NCI-H2081 (cell line): ENCODE measurements at places on chromosomes 4 and X.
A peak's percentile ranks its signal among the peaks of the same experiment; 100 is the strongest.

GRCh38 chr4:151792995-151793394 is 32.2 kb upstream of the GATB start:
- DNase-seq: no peak

DNA sequence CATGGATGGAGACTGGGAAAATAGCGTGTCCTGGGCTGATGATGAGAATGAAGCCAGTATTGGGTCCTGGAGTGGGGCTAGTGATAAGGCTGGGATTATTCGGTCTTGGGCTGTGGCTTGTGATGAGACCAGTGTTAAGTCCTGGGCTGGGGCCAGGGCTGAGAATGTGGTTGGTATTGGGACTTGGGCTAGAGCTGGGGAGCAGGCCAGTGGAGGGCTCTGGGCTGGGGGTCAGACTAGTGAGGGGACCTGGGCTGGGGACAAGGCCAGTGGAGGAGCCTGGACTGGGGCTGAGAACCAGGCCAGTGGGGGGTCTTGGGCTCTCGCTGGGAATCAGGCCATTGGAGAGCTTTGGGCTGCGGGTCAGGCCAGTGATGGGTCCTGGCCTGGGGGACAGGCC is 6.7 kb downstream of the ARMCX4 start:
- DNase-seq: no peak

DNA sequence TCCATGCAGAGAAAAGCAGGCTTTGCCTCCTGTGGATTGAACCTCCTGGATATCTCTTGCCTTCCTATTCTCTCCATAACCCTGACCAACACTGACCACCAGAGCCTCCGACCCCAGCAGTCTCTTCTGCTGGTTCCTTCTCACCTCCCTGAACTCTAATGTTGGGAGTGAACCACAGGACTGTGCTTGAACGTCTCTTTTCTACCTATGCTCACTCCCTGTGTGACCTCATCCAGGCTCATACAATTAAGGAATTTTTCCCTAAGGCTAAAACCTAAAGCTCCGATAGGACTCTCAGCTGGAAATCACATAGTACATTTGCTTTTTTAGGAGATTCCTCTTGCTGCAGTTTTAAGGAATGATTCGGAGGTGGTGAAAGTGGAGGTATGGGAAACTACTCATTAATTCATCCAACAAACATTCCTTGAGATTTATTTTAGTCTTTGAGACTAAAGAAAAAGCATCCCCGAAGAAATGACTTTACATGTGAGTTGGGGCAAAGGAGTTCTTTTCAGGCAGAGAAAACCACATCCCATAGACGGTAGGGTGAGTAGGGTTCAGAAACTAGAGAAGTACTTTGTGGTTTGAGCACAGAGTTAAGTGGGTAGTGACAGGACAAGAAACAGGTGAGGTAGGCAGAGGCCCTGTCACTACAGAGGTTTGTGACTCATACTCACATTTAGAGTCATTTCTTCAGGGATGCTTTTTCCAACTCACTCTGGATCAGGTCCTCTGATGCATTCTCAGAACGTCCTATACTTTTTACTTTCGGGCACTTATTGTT is 30.8 kb downstream of the NDNF start:
- no peak for DNase-seq

GRCh38 chr4:132605551-132605950 is 543.5 kb upstream of the PCDH10 start:
- DNase-seq: no peak

GRCh38 chr4:53914313-53915016 is 149.9 kb downstream of the CHIC2 start:
- no peak for DNase-seq

GRCh38 chr4:1516261-1516660 is 110.0 kb upstream of the NKX1-1 start:
- no peak for DNase-seq

GRCh38 chrX:109841869-109842579 is 109.0 kb upstream of the ACSL4 start:
- DNase-seq: no peak

GRCh38 chr4:148634476-148634875 is 192.3 kb upstream of the NR3C2 start:
- DNase-seq: no peak

DNA sequence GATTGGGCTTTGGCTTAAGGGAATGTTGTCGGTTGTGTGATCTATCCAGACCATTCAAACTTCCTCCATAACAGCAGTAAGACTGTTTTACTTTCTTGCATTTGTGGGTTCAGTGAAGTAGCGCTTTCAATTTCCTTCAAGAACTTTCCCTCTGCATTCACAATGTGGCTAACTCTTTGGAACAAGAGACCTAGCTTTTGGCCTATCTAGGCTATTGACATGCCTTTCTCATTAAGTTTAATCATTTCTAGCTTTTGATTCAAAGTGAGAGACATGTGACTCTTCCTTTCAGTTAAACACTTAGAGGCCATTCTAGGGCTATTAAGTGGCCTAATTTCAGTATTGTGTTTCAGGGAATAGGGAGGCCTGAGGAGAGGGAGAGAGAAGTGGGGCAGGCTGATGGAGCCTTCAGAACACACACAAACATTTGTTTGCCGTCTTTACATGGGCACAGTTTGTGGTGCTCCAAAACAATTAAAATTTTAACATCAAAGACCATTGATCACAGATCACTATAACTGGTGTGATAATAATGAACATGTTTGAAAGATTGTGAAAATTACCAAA is 34.1 kb downstream of the ADH5 start:
- no peak for DNase-seq

DNA sequence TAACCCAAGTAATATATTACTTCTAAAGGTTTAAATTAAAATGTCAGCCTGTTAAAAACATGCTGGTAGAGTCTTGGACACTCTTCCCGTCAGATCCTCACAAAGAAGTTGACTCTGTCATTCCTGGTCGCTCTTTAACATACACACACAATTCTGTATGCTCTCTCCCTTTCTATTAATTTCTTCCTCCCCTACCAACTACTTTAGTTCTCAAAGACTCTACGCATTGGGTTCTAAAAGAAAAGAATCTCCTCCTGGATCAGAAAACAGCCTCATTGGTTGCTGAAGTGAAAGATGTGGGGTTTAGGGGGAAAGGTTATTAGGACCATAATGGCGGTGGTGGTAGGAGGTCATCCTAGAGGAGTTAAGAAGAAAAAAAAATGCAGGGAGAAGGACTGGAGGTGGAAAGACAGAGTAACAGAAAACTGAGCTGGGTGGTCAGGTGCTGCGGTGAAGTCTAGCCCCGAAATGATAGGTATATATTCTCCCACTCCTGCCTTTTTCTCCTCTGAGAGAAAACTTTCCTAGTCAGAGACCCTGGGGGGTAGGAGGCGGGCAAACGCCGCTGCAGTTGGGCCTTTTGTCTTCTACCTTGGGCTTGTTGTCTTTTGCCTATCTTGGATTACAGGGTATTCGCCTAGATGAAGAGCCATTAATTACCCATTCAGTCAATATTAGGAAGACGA is 5.2 kb upstream of the PITX2 start:
- no peak for DNase-seq

GRCh38 chr4:61211781-61212180 is 11.7 kb downstream of the ADGRL3 start:
- no peak for DNase-seq

GRCh38 chr4:76282941-76283689 is 23.4 kb upstream of the STBD1 start:
- DNase-seq: no peak

DNA sequence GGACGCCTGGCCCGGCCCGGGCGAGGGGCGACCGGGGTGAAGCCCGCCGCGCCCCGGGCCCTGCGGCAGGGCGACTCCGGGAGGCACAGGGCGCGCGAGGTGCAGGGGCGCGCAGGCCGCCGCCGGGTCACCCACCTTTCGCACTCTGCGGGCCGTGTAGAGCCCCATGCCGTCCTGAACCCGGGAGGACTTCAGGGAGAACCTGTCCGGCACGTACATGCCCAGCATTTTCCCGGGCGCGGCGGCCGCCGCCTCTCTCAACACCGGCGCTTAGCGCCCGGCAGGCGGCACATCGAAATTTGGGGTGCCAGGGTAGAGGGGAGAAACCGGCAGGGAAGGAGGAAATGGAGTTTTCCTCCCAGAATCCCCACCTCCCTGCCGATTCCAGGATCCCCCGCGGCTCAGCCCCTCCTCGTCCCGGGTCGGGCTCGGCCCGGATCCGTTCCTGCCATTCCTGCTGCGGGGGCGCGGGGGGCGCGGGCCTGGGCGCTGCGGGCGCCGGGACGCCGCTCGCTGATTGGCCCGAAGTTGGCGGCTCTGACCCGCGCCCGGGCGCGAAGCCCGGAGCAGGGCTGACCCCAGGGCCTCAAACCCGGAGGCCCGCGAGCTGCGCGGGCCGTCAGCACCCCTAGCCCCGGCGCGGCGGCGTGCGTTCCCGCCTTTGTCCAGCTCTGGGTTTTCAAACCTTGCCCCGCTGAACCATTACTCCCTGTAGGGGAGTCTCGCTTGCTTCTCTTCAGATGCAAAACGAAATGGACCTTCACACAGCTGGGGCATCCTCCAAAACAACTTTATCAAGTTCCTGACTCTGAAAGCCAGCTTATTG is at the start of gene PRDM5:
TSS of gene PRDM5 (minus strand) at position 346 of the 826 bp plus-strand sequence. CDS start at position 228, 118 bp downstream.
- DNase-seq: peak; percentile 16

DNA sequence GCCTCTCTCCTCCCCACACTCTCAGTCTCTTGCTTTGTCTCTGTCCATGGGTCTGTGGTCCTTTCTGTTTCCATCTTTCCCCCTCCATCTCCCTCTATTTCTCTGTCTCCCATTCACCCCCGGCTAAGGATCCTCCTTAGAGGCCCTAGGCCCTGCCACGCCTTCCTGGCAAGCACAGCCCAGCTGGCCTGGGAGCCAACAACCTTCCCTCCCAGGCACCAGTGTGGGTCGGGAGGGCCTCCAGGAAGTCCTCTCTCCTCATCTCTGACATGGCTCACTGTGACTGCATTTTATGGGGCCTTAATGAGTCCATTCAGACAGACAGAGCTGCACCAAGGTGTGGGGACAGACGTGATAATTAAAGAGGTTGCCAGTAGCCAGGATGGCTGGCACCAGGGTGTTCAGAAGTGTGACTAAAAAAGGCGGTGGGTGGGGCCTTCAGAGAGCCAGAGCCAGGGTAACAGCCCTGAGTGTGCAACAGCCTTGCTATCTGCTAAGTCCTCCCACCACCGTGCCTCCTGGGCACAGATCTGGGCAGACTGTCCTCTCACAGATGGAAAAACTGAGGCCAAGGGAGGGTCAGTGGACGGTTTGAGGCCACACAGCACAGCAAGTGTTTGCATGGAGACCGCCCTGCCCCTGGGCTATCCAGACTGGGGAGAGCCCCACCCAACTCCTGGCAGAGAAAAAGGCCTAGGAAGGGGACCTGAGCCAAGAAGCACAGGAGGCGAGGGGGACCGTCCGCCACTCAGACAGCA is 31.5 kb downstream of the BLOC1S4 start:
- DNase-seq: peak; percentile 93

DNA sequence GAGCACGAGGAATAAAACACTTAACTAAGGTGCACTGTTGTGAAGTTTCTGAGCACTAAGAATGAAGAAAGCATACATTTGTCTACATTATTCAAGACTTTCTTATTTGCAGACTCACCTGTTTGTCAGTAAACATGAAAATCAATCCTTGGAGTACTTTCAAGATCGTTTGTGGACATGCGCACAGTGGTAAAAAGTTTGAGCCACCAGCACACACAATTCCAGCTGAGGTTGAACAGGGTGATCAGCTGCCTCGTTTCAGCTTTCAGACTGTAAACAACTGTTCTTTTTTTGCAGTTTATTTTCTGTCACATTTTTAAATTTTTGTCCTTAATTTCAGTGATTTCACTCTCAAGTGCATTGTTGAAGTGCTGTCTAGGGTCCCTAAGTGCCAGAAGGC is 143.8 kb upstream of the VCX2 start:
- no peak for DNase-seq

- DNase-seq: no peak
Observed at GRCh38 chr4:1775731-1776500, 17.2 kb upstream of the FGFR3 start.

GRCh38 chrX:48896611-48897011 is 957 bp downstream of the TIMM17B start:
- DNase-seq: no peak

- no peak for DNase-seq
Observed at GRCh38 chr4:114494246-114494803, 104.3 kb upstream of the UGT8 start.

- no peak for DNase-seq
Observed at GRCh38 chr4:79687006-79687405, 279.0 kb upstream of the GK2 start.

- no peak for DNase-seq
Observed at GRCh38 chrX:154064637-154065435, 32.7 kb downstream of the MECP2 start.

DNA sequence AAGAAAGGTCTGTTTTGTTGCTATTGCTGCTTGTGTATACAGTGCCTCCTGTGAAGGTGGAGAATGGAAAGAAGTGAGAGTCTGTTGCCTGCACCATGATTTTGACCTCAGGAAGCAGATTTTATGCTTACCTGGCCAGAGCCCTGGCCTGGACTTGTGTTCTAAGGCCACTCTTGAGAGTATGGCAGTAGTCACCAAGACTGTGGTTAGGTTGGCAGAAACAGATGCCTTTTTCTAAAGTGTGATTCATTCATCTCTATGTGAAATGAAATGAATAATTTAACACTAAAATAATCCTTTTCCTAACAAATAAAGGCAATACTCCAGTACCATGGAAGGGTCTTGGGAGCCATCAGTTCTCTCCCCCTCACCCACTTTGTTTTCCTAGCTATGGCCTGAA is 161.8 kb downstream of the DCLK2 start:
- no peak for DNase-seq

GRCh38 chrX:21905313-21905712 is 35.2 kb upstream of the SMS start:
- DNase-seq: peak; percentile 61
